ENCODE measurements at places on chromosomes 7 and 10. TPM values are rescaled to one million over a fixed set of nuclear protein-coding genes. Genes with fewer than 3 reads are reported as not detected.

DNA sequence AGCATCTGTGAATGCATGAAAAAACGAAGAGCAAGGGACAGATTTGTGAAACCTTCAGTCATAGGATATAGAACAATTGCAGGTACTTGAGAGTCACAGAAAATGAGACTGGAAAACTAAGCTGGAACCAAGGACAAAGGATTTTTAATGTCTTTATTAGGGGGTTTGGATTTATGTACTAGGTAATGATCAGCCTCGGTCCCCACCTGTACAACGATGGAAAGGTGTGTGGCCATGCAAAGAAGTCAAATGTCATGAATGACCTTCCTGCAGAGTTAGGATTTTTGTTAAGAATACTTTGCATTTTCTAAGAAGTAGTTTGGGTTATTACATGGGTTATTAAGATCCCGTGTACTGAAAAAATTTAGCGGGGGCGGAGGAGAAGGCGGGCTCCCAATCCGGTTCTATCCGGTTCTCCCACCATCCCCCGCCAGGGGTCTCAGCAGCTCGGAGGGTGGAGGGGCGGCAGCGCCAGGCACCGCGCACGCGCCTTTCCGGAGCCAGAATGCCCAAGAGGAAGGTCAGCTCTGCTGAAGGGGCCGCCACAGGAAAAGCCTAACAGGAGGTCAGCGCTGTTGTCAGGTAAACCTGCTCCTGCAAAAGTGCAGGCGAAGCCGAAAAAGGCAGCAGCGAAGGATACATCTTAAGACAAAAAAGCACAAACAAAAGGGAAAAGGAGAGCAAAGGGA is 327.5 kb upstream of the PLXDC2 start:
- DNase-seq, result no peak

The SVIL gene
- 12.2 TPM for total RNA-seq

DNA sequence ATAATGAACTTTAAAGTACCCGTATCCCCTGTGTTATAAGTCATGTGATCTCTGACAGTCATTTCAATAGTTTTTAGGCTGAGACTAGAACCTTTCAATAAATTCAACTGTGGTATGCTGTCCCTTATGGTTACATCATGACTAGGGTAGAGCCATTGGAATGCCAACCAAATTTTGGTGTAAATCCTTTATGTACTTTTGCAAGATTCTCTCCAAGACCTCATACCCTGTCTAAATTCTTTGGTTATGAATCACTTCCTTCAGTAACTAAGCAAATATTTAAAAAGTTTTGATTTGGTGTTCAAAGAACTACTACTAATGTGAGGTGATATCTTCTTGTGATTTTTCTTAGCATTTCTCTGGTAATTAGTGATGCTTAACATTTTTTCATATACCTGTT is 20.8 kb upstream of the OR6B1 start:
- no peak for DNase-seq

- peak; percentile 59 for DNase-seq
Measured at GRCh38 chr10:109978481-109978880, 29.3 kb upstream of the ADD3 start.

- DNase-seq, result no peak
Measured at GRCh38 chr7:107803009-107803610, at the start of gene SLC26A3. TSS of gene SLC26A3 (minus strand) at chr7:107803223. CDS start at chr7:107794509, 8,714 bp downstream.

The MRC1 gene
- total RNA-seq, result 0.05 TPM

DNA sequence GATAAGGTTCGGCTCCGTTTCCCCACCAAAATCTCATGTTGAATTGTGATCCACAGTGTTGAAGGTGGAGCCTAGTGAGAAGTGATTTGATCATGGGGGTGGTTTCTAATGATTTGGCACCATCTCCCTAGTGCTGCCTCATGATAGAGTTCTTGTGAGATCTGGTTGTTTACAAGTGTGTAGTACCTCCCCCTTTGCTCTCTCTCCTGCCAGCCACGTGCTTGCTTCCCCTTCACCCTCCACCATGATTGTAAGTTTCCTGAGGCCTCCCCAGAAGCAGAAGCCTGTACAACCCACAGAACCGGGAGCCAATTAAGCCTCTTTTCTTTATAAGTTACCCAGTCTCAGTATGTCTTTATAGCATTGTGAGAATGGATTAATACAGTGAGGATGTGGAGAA is 12.1 kb upstream of the LRGUK start:
- DNase-seq, result no peak

The CYP3A7 gene
- not detected for total RNA-seq

GRCh38 chr7:142498364-142498763 is 240.5 kb upstream of the PRSS58 start:
- no peak for DNase-seq

DNA sequence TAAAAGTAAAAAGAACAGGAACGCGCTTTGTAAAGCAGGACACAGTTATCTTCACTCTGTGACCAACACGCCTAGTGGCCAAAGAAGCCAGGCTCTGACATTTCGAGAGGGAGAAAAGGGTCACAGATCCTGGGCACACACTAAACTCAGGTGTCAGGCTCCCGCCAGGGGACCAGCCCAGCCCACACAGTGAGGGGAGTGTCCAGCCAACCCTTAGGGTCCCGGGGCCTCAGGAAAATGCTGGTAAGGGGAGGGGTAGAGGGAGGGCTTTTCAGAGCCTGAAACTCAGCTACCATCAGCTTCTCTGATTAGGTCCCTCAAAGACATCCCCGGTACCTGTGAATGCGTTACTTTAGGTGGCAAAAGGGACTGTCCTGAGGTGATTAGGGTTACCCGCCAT is 16.6 kb downstream of the ANXA11 start:
- no peak for DNase-seq

DNA sequence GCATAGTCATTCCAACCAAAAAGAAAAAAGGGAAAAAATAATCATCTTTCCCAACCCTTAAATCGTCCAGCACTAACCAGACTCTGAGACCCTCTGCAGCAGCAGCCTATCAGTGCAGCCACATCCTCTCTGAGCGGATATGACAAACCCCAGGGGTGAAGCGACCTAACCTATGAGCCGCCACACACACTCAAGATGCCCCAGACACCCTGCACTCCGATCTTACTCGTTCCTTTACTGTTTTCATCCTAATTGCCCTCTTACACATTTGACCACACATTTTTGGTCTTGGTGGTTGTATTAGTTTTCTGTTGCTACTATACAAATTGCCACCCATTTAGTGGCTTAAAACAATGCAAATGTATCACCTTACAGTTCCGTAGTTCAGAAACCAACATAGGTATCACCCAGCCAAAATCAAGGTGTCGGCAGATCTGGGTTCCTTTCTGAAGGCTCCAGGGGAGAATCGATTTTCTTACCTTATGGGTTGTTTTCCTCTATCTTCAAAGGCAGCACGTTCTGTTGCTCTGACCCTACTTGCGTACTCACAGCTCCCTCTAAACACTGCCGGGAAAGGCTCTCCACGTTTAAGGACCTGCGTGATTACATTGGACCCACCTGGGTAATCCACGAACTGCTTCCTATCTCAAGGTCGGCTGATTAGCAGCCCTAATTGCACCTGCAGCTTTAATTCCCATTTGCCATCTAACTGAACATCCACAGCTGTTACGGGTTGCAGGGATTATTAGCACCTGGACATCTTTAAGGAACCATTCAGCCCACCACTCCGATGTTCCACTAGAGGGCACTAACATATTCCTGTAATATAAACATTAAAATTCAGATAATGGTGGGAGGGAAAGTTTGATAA is 37.3 kb upstream of the PRSS1 start:
- DNase-seq, result peak; percentile 45

GRCh38 chr7:2106924-2107323 is 125.8 kb downstream of the MAD1L1 start:
- DNase-seq, result no peak

The CROT gene
- total RNA-seq, result 9.6 TPM

DNA sequence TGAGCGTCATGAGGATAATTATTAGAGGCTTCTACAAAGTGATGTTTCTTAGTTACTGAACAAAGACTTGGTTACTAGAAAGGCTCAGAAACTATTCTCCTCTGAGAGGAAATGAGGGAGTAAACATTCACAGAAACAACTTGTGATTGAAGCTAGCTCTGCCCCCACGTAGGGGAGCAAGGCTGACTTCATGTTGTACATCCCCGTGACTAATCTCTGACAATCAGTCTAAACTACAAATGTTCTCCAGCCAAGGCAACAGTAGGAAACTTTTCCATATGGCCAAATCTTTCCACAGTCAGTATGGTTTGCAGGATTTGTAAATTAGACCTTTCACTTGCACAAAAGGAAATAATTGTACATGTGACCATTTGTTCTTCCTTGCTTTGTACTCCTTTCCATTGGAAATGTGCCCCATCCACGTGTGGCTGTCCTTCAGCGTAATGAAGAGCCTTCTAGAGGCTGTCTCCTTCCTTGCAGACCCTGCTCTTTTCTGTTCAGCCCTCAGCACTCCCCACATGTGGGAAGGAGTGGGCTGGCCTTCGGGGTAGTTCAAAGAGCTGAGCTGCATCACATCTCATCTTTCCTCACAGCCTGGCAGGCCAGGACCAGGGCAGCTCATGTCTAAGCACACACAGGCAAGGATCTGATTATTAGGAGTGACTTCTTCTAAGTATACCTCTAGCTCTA is 93.5 kb downstream of the PCGF5 start:
- peak; percentile 37 for DNase-seq
